ENCODE measurements at places on chromosomes 12 and 14.

- no peak for DNase-seq
These were observed 14.9 kb upstream of the SCFD1 start for GRCh38 chr14:30607156-30607780.

- DNase-seq: no peak
These were observed 98.7 kb downstream of the WIF1 start for GRCh38 chr12:65022421-65022820.

DNA sequence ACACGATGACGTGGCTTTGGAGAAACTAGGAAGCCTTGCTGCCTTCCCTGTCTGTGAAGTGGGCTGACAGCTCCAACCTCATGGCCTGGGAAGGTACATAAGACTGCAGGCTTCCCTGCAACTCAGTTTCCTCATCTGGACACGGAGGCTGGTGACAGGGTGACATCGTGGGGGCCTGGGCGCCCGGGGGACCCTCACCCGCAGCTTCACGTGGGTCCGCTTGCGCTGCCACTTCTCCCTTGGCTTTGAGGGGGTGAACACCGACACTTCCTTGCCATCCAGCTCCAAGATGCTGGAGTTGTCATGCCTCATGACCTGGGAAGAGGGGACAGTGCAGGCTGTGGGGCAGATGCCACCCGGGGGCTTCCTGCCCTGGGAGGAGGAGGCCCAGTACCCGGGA lies 7.6 kb downstream of the ARL6IP4 start:
- DNase-seq: no peak

DNA sequence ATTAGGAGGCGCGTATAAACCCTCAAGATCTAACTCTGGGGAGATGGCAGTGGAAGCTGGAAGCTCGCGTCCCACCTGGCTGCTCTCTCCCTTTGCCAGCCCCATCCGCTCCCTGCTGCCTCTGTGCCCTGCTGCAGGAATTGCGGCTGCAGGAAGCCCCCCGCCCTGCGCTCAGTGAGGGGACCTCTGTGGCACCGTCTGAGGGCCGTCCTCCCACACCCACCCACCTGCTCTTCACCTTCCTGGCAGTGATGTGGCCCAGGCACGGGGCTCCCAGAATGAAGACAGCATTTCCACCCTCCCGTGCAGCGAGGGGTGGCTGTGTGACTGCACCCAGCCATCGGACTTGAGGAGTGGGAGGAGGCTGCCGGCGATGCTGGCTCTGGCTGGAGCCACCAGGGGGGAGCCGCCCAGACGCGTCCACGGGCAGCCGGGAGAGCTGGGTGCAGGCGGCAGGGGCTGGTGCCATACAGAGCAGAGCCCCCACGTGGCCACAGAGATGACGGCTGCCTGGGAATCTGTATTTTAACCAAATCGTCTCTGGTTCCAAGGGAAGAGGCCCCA lies 28.3 kb upstream of the GALNT9 start:
- no peak for DNase-seq

GRCh38 chr14:33279865-33280264 lies 341.2 kb downstream of the NPAS3 start:
- DNase-seq: no peak

GRCh38 chr14:35747379-35747778 lies 61.7 kb downstream of the RALGAPA1 start:
- DNase-seq: no peak

GRCh38 chr14:75182821-75183220 lies 6.4 kb upstream of the TMED10 start:
- DNase-seq: no peak

DNA sequence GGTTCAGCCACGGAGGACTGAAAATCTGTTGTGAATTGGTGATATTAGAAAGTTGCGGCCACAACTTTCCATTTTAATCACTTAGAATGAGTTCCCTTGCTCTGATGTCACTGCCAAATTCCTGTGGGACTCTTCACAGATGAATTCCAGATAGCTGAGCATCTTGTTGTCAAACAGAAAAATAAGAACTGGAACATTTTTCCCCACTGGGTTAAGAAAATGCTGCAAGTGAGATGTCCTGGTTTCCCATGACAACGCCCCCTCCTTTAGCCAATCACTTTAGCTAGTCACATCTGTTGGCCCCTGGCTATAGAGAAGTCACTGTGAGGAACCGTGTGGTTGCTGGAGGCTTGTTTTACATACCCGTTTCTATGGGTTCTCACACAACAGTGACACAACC lies 135.9 kb downstream of the KTN1 start:
- no peak for DNase-seq

GRCh38 chr12:53093777-53094393 lies 3.6 kb upstream of the IGFBP6 start:
- no peak for DNase-seq

GRCh38 chr12:30599608-30600007 lies 96.1 kb downstream of the IPO8 start:
- no peak for DNase-seq

DNA sequence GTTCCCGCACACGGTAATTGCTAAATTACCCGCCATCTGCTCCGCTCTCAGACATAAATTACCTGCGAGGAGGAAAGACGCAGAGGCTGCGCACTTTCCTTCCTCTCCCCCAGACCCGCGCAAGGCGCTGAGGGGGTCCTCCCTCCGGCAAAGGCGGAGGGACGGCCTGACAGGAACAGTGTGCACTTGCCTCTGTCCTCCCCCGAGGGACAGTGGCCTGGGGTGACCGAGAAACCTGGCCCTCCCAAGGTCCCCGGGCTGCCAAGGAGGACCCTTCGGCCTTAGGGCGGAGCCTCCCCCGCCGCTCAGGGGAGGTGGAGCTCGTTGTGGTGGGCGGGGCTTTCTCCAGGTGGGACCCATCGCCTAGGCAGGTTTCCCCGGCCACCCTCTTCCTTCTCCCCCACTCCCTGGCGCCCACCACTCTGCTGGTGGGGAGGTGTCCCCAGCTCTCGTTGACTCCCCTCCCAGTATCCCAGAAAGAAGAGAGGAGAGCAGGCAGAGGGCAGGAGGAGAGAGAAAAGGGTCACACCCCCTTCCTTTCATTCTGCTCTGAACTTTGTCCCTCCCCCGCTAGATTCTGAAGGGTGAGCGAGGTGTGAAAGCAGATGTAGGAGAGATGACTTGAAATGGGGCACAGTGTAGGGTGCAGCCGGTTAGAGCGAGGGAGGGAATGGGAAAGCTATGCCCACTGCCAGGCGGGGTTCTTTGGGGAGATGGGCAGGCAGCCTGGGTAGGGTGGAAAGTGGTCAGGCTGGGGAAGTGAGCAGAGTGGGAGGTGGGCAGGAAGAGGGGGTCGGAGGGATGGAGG lies 11.4 kb upstream of the CALCOCO1 start:
- no peak for DNase-seq

GRCh38 chr12:30661210-30661609 lies 34.5 kb downstream of the IPO8 start:
- no peak for DNase-seq

DNA sequence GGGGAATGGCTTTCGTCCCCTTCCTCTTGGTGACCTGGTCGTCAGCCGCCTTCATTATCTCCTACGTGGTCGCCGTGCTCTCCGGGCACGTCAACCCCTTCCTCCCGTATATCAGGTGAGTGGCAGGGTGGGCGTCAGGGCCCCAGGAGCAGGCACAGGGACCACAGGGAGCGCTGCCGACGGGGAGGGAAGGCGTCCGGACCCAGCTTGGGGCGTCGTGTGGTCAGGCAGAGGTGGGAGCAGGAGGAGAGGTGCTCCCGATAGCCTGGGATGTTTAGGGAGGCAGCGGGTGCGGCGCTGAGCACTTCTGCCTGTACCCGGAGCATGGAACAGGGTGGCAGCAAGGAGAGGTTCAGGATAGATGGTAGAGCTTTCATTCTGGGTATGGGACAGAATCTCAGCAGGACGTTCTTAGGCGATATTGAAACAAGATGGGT lies 444 bp downstream of the DRAM1 start:
- DNase-seq: no peak

DNA sequence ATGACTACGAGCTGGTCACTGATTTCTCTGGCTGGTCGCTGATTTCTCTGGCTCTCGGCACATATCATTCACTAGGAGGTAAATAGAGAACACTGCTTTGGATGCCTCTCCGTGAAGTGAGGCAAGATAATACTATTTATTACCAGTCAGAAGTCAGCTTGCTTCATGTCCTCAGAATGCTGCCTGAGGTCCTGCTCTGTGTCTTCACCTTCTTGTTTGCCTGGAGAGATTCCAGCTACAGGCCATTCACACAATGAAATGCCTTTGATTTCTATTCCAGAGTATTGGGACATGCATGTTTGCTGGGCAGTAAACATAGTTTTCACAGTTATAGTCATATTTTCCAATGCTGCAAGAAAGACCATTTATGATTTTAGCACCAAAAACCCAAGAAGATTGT lies 106.7 kb downstream of the AEBP2 start:
- DNase-seq: no peak

GRCh38 chr12:32273712-32274111 lies 125.6 kb upstream of the FGD4 start:
- DNase-seq: no peak

DNA sequence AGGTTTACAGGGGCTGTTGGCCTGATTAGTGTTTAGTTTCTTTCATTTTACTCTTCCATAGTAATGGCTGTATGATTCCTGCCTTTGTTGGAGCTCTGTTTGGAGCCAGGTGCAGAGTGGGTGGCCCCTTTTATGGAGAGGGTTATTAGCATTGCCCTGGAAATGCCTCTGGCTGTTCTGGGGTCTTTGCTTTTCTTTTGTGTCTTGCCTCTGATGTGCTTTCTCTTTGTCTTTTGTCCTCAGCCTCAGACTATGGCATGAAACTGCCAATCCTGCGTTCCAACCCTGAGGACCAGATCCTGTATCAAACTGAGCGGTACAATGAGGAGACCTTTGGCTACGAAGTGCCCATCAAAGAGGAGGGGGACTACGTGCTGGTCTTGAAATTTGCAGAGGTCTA lies 6.9 kb downstream of the MLEC start:
- DNase-seq: no peak

GRCh38 chr12:3520711-3521110 lies 29.7 kb downstream of the PRMT8 start:
- DNase-seq: no peak

All from stimulated activated CD4-positive, alpha-beta T cell treated with anti-CD3 and anti-CD28 coated beads, Interleukin-1b, Interleukin-23, amount 100 ng/mL, for 1 hour (primary cell).